ENCODE measurements at places on chromosomes 4 and X.

GRCh38 chr4:23235628-23236390 lies 543.1 kb downstream of the GBA3 start:
- no peak for DNase-seq

DNA sequence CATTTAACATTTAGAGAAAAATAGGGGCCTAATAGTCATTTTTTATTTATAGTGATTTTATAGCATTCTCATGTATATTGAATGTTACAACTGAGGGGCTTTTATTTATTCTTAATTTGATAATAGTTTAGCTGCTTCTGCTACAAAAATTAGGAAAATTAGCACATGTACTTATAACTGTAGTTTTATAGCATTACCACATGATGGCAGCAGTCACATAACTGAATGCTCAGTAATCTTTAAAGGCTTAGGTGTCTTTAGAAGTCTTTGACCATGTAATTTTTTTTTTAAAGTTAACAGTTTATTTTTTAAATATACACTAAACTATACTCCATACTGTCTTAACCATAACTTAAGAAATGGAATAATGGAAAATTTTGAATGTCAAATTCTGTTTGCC lies 136.6 kb downstream of the STAG2 start:
- DNase-seq = no peak

- no peak for DNase-seq
These were observed 130.4 kb upstream of the FRMPD4 start for GRCh38 chrX:12007881-12008280.

DNA sequence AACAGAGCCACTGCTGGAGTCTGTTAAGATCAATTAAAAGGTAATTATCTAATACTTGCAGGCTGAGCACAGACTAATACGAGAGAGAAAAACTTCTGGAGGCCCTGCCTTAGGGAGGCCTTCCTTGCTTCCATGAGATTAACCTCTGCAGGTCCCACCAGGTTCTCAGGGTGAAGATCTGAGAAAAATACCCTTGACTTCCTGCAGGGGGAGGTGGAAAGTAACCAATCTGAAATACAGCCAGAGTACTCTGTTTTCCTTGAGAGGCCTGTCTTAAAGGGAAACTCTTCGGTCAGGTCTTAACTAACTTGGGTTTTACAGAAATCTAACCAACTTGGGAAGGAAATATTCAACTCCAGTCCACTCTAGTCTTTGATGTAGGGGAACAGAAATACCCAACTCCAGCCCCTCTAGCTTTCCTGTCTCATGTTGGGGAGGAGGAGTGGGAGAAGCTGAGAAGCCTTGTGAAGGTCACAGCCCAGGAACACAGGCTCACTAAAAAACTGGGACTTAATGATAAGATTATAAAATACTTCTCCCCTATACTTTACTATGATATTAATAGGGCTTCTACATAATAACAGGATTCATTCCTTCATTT lies 77.1 kb downstream of the TBCK start:
- no peak for DNase-seq

- DNase-seq = no peak
These were observed 3.8 kb downstream of the ZFX start for GRCh38 chrX:24153178-24153795.
